ENCODE measurements at places on chromosomes 4 and X.

DNA sequence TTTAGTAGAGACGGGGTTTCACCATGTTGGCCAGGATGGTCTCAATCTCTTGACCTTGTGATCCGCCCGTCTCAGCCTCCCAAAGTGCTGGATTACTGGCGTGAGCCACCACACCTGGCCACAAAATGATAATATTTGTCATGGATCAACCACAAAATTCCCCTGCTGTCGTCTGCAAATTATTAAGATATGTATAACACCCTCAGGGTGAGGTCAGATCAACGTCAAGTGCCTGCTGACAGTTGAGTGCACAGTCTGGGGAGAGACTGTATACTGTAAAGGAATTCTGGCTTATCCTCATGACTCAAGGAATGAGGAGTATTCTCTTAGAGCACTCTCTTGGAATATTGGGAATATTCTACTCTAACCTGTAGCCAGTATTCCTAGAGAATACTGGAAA is 11.2 kb downstream of the EPGN start:
- no peak for DNase-seq

GRCh38 chr4:174708381-174708780 is 120.7 kb downstream of the GLRA3 start:
- no peak for DNase-seq

DNA sequence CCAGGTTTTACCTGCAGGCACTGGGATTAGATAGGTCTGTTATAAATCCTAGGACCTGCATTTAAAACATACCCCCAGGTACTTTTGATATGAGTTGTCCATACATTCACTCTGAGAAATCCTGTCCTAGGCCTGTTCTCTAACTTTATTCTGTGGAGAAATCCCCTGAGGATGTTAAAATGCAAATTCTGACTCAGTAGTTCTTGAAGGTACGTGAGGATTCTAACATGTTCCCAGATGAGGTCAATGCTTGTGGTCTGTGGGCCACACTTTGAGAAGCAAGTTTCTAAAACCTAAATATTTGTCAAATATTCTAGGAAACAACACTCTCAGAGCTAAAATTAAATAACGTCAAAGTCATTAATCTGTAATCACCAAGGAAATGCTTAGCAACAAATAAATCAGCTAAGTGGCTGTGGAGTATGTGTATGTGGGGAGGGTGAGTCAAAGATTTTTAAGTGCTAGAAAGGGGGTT is 101.3 kb upstream of the MAGEB16 start:
- no peak for DNase-seq

GRCh38 chr4:162957521-162958143 is 209.1 kb downstream of the NAF1 start:
- DNase-seq: peak; percentile 48

DNA sequence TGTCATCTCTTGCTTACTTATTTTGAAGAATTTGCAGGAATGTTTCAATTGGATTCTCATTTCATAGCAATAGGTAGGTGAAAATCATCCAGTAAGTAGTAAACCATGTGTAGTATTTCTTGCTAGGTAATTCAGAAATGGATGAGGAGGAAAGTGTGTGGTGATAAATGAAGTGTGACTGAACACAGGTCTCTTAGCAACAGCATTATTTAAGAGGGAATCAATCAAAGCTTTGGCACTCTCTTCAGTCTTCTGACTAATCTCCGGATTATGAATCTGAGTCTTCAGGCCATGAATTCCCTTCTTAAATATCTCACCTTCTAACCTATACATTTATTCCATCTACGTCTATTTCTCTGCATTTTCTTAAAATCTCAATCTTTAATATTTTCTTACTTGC is 55.8 kb upstream of the ARHGAP24 start:
- no peak for DNase-seq

DNA sequence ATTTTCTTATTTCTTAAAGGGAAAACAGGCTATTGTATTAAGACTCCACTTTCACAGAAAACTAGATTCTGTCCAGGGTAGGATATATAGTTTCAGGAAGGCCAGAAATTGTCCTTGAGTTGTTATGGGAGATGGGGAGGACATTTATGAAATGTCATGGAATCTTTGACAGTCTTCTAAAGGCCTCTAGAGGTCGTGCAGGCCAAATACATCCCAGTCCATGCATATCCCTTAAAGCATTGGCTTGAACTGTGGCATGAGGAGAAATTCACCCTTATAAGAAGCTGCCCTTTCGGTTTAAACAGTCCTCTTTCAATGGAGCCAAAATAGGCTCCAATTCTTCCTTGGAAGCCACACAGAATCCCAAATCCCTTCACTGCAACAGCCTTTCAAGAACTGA is 183.6 kb upstream of the NOCT start:
- DNase-seq: no peak

- DNase-seq: no peak
Measured at GRCh38 chr4:78483811-78484210, 67.8 kb upstream of the ANXA3 start.

DNA sequence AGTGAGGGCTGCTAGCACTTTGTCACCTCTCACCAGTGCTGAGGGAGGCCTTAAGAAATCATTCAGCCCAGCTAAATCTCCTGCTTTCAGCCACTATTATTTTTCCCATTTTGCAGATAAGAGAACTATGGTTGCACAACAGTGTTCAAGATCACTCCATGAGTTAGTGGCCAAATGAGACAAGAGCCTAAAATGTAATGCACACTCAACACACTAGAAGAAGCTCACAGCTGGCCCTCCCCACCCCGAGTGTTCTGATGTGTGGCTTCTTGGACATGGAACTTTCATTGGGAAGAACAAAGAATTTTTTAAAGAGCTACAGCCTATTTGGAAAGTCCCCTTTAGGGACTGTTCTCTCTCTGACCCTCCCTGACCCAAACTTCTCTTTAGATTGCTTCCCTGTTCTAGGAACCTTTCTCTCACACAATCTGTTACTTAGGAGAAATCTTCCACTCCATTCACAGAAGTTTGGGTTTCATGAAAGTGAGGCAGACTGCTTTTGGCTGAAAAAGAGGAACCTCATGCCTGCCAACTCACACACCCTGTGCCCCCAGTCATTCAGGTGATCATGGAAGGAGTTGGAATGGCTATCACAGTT is 44.0 kb upstream of the CT47C1 start:
- DNase-seq: peak; percentile 68

DNA sequence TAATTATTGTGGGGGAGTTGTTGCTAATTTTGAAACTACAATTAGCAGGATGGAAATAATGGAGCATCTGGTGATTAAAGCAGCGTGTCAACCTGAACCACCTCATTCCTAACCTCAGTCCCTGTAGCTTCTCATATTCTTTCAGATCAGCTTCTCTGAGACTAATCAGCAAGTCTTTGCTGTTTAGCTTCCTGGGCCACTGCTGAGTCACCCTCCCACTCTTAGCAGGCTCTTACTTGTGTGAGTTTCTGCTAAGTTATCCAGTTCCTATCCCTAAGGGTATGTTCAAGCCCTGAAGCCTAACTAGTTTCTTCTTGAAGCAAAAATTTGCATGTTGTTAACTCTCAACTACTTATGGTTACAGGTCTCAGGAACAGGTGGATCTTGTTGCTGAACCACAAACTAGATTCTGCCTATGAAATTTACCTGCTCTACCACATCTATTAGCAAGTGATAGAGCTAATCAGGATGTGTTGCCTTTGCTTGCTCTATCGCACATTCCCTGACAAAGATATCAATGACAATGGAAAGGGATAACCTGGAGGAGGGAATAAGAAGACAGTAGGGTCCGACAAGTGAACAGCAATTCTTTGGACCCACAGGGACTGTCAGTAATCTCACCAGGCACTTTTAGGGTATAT is 134.2 kb downstream of the EIF4E start:
- DNase-seq: no peak

DNA sequence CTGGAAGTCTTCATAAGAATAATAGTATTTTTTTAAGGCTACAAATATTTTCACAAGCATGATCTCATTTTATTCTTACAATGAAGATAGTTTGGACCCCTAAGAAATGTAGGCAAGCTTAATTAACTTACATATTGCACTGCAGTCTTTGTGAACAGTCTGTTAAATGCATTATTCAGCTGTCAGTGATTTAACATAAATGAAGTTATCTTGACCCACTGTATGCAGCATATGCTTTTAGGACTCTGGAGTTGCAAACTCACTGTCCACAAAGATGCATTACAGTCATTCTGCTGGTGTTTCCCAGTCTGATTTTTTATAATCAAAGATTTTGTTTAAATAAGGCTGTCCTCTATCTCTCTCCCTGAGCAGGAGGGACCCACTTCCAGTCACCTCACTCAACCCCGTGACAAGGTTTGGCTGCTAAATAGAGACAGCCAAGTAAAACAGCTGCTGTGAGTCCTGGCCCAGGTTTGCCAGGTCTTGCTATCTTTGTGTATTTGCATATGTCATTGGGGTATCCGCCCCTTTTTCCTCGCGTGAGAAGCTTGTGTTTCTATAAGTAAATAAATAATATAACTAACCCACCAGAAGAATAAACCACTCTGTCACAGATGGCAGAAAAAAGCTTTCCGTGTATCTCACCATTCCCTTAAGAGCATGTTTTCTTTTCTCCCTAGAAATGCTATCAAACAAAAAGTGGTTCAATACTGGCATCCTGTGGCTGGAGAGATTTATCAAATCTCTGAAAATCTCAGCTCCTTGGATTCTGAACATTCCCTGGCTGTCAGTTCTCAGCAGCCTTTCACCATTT is 67.0 kb downstream of the SLC7A11 start:
- no peak for DNase-seq

- no peak for DNase-seq
Measured at GRCh38 chr4:78722878-78723277, 53.3 kb upstream of the BMP2K start.

DNA sequence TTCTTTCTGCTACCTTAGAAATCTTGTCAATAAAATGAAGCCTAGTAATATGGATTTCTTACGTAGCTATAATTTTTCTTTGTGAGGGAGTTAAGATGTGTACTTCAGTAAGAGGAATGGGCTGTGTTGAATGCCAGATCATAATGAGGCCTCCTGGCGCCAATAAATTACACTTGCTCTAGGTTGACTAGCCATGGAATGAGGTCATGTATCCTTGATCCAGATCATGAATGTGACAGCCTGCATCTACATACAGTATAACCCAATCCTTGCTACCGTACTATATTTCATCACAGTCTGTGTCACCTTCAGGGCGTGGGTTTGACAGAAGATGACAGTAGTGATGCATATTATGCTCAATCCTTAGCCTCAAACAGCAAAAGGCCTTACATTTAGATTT is 36.2 kb downstream of the NHS start:
- DNase-seq: no peak

- peak; percentile 92 for DNase-seq
Measured at GRCh38 chrX:131746491-131746968, 202.7 kb downstream of the OR13H1 start.

DNA sequence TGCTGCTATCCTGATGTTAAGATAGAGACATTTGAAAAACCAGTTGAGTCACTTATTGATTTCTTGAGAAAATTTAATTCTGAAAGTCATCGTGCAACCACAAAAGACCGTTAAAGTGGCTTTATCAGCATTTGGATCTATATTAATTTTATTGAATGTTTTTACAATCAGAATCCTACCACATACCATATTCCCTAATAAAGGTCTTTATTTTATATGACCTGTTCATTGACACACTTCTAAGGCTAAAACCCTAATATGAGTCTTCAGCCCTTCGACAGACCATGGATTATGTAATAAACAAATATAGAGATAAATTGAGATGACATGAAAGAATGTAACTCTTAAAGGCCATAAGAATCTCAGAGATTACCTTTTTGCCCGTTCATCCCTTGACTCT is 68.1 kb downstream of the BANK1 start:
- no peak for DNase-seq

DNA sequence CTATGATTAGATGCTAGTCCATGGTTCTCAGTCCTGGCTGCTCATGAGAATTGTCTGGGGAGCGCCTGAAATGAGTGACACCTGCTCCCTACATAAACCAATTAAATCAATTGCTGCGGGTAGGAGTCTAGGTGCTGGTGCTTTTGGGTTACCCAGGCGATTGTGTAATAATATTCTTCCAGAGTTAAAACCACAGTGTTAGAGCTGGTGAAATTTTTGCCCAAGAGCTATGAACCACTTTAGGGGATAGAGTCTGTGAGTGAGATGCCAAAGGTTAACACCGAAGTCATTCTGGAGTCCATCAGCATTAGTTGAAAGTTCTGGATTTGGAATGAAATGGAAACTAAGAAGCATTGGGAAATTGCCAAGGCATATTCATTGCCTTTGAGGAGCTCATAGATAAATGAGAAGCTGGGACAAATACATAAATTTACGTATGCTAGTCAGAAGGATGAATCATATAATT is 15.3 kb downstream of the PDK3 start:
- no peak for DNase-seq

- DNase-seq: no peak
Measured at GRCh38 chr4:152635851-152636250, 43.9 kb downstream of the TMEM154 start.

DNA sequence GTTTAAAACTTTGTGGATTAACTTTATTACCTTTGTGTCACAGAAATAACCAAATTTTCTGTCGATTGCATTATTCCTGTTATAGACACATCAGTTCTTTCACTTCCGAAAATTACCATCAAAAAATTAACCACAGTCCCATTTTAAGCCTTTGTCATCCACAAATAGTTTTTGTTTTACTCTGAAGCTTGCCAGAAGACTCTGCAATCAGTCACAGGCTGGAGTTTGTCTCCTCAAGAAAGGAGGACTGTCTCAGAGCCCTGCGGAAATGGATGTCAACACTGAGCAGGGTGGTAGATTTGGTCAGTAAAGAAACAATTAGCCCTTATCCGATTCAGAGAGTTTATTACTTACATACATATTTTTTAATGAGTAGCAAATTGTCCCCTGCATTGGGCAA is 20.1 kb upstream of the TCEAL4 start:
- DNase-seq: no peak

- DNase-seq: no peak
Measured at GRCh38 chr4:98586962-98587354, 71.5 kb downstream of the TSPAN5 start.

DNA sequence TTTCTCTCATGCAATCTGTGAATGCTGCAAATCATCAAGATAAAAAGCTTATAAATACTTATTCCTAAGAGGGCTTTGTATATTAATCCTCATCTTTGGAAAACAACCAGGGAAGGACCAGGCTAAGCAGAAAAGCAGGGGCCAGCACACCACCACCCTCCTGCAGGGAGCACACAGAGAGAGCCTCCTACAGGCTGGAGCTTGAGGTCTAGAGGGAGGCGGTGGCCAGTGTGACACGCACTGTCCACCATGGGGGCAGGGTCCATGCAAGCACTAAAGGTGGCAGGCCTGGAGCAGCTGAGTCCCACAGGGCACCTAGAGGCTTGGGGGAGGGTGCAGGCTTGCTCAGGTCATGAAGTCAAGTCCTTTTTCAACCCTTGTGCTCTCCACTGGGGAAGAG is 236.9 kb downstream of the TACR3 start:
- DNase-seq: no peak

All from right cardiac atrium (tissue), 5 donors.